ENCODE measurements at places on chromosomes 3 and 15.

DNA sequence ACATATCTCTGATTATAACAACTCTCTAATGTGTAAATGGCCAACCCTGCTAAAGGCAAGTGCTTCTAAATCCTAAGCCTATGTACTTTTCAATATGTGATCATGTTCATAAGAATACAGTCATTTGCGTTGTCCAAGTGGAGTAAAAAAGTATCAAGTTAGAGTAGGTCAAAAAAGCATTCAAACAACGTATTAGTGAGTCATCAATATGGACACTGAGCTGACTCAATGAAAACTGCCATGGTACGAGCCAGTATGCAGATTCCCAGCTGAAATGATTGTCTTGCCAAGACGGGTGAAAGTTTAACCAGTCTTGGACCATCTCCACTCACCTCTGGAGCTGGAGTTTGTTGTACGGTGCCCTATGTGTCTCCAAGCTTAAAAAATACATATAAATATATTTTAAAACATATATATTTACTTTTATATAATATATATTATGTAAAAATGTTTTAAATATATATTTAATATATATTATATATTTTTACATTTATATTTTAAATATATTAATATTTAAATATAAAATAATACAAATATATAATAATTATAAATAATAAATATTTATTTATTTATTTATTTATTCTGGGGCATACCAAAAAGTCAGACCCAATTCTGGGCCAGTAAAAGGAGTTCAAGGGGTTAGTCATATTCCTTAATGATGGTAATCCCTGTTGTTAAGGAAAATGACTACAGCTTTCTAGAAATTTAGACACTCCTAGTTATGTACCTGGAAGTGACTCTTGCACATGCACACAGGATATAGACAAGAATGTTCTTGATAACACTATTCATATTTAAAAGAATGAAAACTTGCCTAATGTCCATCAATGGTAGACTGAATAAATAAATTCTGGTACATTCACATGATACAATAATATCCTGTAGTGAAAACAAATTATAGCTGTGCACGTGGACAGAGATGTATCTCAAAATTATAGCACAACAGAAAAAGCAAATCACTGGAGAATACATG, 27.2 kb downstream of the PLSCR4 start:
- no peak for DNase-seq

DNA sequence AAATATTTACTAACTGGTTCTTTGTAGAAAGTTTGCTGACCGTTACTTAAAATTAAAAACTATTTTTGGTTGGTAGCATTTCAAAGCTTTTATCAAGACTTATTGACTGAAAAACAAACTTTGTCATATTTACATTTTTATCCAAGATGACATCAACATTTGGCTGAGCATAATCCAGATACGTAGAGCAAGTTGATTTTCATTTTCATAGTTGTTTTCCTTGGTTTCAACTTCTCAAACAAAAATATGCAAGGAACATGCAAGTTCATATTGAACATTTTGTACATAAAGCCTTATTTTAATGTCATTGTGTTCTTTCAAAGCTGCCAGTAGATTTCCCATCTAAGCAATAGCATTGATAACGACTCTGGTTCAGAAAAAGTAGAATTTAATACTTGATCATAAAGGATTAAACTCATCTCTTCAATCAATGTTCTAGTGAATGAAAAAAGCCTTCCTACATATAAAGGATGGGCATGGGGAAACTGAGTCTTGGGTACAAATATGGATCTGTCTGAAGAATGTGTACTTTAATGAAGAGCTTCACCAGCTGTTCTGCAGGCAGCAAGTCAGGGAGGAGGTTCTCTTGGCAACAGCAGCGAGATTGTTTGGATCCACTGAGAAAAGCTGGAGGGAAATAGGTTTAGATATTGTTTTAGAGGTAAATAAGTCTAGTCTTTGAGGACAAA, 5.6 kb downstream of the RAB8B start:
- DNase-seq, result no peak

- no peak for DNase-seq
Measured at GRCh38 chr3:185632996-185633395, 46.9 kb downstream of the SENP2 start.

- DNase-seq, result no peak
Measured at GRCh38 chr15:48556159-48556897, 89.2 kb downstream of the FBN1 start.

GRCh38 chr3:13884851-13885703, 5.2 kb upstream of the WNT7A start:
- no peak for DNase-seq

DNA sequence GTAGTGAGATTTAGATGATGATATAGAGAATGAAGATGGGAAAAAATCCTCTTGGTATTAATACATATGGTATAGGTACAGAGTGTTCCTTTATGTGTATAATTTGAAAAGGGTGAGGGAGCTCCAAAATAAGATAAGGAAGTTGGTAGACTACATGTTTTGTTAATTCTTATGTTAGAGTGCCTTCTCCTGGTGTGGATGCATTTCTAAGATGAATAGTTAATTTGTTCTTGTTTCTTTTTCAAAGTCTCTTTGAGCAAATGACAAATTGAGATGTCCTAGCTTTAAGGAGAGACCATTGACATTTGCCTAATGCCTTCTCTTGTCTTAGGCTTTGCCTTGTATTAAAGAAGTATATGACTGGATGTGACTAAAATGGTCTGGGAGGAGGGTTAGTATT, 34.1 kb downstream of the AKAP13 start:
- no peak for DNase-seq

DNA sequence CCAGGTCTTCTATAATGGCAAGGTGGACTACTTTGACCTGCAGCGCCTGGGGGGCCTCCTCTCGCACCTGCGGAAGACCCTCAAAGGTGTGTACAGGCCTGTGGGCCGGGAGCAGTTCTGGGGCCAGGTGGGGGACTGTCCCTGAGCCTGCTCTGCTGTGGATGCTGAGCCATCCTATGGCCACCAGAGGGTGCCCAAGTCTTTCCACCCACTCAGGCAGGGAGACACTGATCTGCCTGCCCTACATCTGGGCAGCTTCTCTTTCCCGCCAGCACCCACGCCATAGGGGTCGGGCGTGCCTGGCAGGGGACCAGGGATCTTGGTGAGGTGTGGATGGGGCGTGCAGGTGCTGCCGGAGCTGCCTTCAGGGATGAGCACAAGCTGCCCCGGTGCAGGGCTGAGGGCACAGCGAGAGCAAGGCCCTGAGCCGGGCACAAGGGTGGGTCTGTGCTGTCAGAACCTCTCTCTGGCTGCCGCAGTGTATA, 14.1 kb downstream of the RNF123 start:
- DNase-seq, result peak; percentile 40

DNA sequence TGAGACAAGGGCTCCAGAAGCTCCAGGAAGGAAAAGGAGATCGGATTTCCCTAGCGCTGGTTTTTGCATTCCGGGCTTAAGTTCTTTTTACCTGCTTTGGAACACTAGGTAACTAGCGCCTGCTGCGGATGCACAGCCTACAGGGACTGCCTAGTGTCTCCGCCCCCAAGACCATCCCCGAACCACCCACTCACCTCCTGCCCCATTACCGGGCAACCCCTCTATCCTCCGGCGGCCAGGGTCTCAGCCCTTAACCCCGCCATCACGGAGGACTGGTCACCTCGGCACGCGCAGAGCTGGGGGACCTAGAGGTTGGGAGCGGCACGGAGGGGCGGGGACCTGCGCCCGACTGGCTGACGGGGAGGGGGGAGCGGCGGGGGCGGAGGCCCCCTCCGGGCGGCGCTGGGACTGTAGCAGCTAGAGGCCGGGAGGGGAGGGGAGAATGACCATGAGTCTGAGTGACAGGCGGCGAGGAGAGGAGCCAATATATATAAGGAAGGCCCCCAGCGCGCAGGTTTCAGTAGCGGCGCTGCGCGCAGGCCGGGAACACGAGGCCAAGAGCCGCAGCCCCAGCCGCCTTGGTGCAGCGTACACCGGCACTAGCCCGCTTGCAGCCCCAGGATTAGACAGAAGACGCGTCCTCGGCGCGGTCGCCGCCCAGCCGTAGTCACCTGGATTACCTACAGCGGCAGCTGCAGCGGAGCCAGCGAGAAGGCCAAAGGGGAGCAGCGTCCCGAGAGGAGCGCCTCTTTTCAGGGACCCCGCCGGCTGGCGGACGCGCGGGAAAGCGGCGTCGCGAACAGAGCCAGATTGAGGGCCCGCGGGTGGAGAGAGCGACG, at the start of gene DLL4:
TSS of gene DLL4 (plus strand) at position 520 of the 839 bp plus-strand sequence. CDS start 329 bp downstream, outside the sequence.
- DNase-seq, result peak; percentile 67

DNA sequence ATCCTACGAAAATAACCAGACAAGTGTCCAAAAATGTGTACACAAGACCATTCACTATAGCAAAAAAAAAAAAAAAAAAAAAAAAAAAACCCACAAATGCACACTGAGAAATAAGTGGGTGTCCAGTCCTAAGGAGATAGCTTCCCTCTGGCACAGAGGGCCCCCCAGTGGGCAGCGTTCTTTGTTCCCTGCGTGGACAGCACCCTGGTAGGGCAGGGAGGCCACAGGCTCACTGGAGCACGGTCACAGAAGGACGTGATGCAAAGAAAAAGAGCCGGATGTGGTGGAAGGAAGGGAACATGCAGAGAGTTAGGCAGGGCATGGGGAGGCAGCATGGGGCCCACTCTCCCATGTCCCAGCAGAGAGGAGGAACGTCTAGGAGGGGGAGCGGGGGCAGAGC, 210.7 kb upstream of the NSMCE3 start:
- DNase-seq, result no peak

- DNase-seq, result no peak
Measured at GRCh38 chr15:60101416-60101815, 97.3 kb downstream of the FOXB1 start.

- peak; percentile 86 for DNase-seq
Measured at GRCh38 chr3:29280404-29281093, at the start of gene RBMS3. Gene RBMS3, plus strand, starts transcription at chr3:29281071.

DNA sequence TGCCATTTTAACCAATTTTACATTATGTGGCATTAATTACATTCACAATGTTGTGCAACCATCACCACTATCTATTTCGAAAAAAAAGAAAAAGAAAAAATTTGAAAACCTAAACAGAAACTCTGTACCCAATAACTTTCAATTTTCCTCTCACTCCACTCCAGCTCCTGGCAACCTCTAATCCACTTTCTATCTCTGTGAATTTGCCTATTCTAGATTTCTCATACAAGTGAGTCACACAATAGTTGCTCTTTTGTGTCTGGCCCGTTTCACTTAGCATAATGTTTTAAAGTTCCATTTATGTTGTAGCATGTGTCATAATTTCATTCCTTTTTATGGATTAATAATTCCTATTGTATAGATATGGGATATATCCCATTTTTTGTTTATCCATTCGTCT, 53.3 kb upstream of the TBC1D5 start:
- DNase-seq, result no peak

- DNase-seq, result no peak
Measured at GRCh38 chr3:8888301-8888915, 74.9 kb downstream of the RAD18 start.
